ENCODE measurements at places on chromosomes 4 and X.

GRCh38 chrX:37745835-37746217 lies 34.0 kb upstream of the CYBB start:
- DNase-seq = no peak

DNA sequence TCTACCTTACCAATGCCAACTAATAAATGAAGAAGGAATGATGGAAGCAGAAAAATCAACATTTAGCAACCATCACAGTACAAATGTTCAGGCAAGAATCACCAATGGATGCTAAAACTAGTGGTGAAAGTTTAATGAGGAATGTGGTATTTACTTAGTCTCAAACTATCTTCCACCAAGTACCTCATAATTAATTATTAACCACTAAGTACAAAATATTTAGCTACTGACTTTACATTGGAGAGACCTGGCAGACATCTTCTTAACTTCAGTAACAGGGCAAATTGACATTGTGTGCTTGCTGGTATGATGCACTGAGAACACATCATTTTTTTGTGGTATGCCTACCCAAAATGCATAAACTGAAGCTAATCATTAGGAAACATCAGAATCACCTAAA lies 82.4 kb downstream of the DLG3 start:
- DNase-seq = no peak

- DNase-seq = no peak
Observed at GRCh38 chr4:185797018-185797417, 15.0 kb downstream of the SORBS2 start.

- no peak for DNase-seq
Observed at GRCh38 chr4:78691971-78692821, 84.0 kb upstream of the BMP2K start.

- DNase-seq = no peak
Observed at GRCh38 chr4:34974313-34974680, 1270.0 kb downstream of the ARAP2 start.

DNA sequence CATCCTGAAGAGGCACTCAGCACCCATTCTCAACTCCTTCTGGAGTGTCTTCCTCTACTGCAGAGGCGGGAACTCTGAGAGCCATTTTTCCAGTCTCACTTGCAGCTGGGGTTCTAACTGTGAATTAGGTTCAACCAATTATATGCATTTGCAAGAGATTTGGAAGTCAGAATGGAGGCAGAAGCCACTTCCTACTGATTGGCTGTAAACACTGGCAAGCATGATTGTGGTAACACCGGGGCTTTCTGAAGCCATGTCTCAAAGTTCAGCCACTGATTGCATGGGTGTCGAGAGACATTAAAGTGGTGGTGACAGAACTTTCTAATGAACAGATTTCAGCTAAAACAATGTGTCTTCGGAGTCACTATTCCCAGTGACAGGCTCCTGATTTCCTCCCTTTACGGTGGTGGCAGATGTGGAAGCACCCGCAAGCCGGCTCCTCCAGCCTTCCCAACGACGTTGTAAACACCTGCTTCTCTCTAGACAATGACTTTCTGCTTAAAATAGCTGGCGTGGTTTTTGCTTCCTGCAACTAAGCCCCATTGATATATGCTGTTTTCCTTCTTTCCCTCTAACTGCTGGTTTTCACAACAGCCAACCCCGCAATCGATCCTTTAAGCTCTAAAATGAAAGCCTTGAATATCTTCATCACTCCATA lies 92.0 kb downstream of the IRF2 start:
- DNase-seq = no peak

DNA sequence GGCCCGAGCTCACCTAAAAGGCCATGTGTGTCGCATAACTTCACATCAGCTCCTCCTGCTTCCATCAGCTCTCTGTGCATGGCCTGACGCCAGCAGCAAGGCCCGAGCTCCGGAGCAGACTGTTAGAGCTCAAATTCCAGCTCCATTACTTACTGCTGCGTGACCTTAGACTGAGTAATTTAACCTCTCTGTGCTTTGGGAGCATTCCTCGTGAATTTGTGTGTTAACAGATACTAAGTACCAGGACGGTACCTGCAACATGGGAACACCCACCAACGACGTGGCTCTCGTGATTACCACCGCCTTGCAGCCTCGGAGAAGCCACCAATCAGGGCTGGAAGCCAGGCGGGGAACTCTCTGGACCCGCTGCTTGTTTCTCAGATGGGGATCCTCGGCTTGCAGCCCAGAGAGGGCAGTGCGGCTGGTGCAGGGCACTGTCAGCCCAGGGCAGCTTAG lies 12.9 kb downstream of the LETM1 start:
- no peak for DNase-seq

GRCh38 chr4:139605516-139605915 lies 49.5 kb upstream of the SETD7 start:
- DNase-seq = no peak

GRCh38 chr4:1233641-1234308 lies 15.2 kb downstream of the CTBP1 start:
- no peak for DNase-seq

- no peak for DNase-seq
Observed at GRCh38 chr4:143021384-143021783, 163.3 kb upstream of the USP38 start.

DNA sequence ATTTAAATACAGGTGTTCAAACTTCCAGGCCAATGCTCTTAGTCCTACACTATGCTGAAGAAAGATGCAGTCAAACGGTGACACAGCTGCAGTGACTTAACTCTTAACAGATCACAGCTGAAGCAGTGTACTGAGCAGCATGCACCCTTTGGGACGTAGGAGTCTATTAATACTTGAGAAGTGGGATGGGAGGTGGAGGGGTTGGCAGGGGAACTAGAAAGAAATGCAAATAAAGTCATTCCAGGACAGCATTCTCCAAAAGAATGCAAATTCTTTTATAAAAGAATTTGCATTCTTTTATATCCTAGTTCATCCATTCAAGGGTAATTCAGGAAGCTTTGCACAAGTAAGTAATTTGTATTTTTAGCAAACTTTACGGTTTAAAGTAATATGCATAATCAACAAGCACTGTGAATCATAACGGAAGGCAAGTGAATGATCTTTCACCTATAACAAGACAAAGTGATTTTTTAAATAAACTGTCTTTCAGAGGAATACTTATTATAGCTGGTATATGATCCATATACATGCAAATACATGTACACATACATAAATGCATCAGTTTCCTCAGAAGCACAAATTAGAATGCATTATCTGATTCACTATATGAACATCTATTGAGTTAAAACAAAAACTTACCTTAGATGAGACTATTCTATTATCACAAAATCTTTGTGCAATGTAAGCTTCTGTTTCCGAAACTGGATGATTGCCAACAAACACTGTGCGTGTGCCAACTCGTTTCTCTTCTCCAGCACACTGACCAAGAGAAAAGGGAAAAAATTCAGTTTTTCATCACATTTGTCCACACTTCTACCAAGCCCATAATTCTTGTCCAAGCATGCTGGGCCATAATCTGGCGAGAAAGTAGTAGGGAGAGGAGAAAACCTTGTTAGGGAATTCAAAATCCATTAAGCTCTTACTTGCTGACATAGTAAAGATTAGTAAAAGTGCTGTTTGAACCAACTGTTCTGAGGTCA lies 106.5 kb downstream of the ATP11C start:
- no peak for DNase-seq

DNA sequence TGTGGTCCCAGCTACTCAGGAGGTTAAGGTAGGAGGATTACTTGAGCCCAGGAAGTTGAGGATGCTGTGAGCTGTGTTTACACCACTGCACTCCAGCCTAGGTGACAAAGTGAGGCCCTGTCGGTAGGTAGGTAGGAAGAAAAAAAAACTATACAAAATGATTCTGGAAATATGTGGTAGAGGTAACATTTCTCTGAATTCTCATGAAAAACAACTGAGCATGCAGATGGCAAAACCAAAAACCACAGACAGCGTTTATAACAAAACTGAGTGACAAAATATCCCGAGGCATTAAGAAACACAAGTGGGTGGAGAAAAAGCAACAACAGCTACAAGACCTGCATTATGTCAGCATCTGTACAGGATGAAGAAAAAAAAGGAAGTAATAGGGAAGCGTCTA lies 211.7 kb downstream of the DLG3 start:
- DNase-seq = no peak

All from central memory CD4-positive, alpha-beta T cell (primary cell).